ENCODE measurements at places on chromosomes 3 and 15.

GRCh38 chr15:87239582-87240230, 1016.8 kb downstream of the NTRK3 start:
- DNase-seq: no peak

DNA sequence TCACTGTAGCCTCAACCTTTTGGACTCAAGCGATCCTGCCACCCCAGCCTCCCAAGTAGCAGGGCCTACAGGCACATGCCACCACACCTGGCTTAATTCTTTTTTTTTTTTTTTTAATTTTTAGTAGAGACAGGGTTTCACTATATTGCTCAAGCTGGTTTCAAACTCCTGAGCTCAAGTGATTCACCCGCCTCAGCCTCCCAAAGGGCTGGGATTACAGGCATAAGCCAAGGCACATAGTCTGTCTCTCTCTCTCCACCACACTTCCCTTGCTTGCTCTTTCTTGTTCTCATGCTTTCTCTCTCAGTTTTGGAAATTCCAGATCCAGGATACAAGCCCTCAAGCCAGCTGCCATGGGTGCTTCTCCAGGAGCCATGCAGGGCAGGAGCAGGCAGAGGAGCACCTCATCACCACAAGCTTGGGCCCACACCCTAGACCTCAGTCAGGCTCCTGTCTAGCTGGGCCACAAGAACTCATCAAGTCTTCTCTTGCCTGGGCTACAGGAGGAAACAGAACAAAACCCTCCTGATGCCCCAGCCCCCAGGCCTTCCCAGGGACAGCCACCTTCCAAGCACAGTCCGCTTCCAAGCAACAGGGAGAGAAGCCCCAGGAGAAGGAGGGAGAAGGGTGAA, 145.3 kb upstream of the LPP start:
- no peak for DNase-seq

- DNase-seq: no peak
These were observed 586 bp upstream of the LSMEM2 start for GRCh38 chr3:50278123-50278879.

- no peak for DNase-seq
These were observed 1.2 kb downstream of the NR2C2 start for GRCh38 chr3:14948609-14949038.

- DNase-seq: no peak
These were observed 173.9 kb downstream of the PYDC2 start for GRCh38 chr3:191634902-191635301.

DNA sequence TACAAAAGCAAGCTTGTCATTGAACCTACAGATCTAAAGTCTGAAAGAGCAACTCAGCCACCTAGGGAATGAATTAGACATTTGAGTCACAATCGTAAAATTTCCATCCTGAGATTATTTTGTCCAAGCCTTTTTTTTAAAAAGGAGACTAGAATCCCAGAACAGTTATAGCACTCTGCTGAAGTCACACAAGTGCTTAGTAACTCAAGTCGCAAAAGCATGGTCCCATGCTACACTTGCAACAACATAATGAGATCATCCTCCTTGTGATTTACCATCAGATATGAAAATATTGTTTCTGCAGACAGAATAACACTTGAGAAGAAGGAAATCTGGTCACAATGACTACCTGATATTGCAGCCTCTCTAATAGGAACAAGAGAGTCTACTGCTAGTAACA, 106.7 kb downstream of the ZIC4 start:
- no peak for DNase-seq

- DNase-seq: no peak
These were observed 34.3 kb downstream of the DNAH1 start for GRCh38 chr3:52350416-52350815.

GRCh38 chr3:123552768-123553167, 32.1 kb downstream of the HACD2 start:
- DNase-seq: no peak

DNA sequence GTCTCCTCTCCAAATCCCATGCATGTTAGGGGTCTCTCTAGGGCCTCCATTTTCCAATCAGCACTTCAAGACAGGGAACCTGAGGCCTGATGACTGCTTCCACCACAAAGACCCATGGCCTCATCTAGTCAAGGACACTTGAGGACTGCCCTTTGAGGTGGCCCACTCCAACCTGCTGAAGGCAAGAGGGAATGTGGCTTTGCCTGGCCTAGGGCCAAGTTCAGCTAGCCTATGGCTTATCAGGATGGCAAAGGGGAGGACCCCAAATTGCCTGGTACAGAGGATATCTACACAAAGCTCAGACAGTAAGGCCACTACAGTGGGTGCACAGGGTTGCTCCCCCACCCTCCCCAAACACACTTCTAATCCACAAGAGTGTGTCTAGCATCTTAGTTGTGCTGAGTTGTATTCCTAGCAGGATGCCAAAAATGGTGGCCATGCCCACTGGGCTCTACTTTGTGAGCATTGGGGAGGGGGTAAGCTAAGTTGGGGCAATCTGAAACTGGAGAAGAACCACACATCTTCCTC, 10.0 kb upstream of the GRAMD2A start:
- DNase-seq: no peak

GRCh38 chr15:28026221-28026620, 72.9 kb downstream of the OCA2 start:
- DNase-seq: no peak

DNA sequence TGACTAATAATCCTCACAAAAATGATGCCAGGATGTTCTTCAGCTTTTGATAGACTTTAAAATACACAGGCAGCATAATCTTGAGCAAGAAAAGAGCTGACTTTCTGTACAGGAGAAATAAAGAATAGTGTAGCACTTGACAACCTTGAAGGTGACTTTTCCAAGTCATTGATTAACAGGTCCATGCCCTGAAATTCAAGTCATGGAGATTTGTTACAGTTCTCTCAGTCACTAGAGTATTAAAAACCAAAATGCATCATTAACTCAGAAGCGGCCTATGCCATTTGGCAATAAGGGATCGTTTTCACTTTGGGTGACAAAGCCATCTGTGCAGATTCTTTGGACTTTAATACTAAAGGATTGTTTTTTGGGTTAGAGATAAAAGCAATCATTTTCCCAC, 692.7 kb upstream of the SGO1 start:
- no peak for DNase-seq

DNA sequence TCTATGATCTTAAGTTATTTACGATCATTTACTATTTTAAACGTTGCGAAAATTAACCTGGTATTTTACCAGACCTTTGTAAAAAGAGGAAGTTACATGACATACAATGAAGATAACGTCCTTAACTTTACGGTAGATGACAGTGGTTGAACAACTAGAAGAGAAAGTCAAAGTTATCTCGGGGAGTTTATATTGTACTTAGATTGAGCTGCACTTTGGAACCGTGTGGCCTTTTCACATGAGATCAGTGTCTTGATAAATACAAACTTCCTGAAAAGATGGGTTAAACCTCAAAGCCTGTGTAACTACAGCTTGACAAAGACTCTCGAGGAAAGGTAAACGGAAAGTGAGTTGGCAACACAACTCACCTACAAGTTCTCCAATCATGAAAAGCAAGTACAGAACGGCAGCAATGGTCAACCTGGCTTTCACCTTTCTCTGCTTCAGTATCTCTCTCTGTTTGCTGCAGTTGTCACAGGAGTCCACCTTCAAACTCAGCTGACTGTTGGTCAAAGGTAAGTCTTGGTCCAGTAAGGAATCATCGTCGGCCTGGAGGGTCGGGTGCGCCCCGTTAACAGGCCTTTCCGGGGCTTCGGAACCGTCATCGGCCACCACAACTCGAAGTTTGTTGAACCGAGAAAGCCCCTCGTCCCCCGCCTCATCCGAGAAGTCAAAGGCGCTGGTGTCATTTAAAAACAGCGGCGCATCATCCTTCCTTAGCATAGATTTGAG, 793 bp downstream of the SLC30A4 start:
- peak; percentile 6 for DNase-seq

GRCh38 chr15:56815247-56815646, 81.9 kb upstream of the ZNF280D start:
- DNase-seq: no peak

- DNase-seq: no peak
These were observed 2.1 kb downstream of the TRIM69 start for GRCh38 chr15:44738340-44738984.

DNA sequence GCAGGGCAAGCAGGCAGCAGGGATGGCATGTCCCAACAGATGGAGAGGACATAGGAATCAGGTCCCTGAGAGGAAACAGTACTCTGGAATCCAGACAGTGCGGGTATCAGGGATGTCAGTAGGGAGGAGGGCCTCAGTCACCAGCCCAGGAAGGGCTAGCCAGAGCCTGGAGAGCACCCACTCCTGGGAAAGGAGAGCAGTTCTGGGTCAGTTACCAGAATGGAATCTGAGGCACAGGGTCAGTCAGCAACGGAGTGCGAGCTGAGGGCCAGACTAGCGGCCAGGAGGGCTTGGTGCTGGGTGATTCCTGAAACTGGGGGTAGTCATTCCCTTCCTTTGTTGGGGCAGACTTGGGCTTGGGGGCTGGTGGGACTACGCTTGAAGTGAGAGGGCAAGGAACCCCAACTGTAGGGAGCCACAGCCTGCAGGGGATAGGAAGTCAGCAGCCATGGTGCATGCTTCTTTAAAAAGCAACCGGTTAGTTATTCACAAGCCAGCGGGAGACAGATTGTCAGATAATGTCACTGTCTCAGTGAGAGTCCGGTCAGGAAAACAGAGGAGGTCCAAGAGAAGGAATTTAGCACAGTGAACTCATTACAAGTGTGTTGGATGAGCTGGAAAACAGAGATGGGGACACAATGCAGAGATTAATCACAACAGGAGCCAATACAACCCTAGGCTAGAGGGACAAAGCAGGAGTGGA, 27.9 kb downstream of the PLA1A start:
- DNase-seq: no peak

DNA sequence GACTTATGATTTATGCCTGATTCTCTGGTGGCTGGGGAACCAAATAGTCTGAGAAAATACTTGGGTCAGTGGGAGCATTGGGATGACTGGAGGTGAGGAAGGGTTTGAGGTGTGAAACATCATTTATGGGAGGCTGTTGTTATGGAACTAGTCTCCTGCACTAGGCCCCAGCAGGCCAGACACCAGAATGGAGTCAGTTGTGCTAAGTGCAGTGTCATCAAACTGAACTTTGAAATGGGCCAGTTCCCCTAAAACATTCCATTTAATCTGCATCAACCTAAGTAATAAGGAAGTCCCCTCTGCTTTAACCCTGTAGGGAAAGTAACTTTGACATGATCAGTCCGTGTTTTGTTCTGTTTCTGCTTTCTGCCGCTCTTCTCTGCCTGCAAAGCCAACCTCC, 44.9 kb upstream of the KLHL25 start:
- DNase-seq: no peak

DNA sequence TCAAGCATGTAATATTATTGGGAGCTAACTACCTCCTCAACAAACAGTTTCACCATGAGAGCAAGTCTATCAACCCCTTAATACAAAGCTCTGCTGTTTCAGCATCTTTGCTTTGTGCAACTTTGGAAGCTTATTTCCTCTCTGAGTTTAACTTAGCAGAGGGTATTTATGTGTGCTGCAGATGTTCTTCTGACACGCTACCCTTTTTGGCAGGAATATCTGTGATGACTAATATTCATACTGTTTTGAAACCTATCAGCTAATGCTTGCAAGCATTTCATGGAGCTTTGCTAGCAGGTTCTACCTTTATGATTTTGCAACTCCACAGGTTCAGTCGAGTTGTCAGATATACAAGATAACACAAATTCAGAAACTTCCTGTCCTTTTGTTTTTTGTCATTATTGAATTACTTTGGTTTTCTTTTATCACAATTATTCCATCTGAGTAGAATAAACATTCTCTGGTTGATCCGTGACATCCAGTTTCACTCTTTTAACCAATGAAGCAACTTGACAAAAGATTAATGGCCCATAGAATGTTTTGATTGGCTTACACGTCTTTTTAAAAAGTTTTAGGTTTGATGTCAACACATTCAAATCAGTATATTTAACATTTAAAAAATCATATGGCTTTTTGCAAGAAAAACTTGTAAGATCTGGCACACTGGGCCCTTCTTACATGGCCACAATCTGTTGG, 1.7 kb upstream of the SLC9A9 start:
- DNase-seq: no peak

DNA sequence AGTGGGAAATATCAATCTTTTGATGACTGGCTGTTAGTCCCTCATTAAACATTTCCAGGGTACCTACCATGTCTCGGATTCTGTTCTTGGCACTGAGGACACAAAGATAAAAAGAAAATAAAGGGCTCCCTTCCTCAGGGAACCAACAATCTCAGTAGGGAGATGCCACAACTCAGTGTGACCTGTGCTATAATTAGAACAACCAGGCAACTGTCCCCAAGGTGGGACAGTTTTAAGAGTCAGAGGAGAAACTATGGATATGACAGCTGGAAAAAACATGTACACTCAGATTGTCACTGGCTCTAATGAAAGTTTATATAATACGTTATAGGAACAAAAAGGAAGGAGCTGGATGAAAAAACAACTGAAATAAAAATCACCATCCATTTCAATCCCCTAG, 23.3 kb upstream of the CMTM8 start:
- no peak for DNase-seq

- no peak for DNase-seq
These were observed 184.9 kb downstream of the GAP43 start for GRCh38 chr3:115808244-115808643.

DNA sequence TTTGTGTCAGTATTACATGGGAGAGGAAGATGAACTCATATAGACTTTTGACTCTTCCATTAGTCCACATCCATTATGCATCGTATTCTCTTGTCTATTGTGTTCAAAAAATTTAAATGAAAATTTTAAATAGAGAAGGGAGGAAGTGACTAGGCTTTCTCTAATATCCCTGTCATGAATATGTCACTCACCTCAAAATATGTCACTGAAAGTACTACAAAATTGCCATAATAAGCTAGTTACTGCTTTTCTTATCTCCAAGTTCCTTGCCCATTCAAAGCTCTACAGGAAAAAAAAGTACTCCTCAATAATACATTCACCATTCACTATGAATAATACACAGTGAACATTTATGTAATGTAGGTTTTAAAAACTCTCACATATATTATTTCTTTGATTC, 22.3 kb upstream of the GHSR start:
- no peak for DNase-seq

GRCh38 chr3:156260331-156260730, 140.0 kb downstream of the KCNAB1 start:
- no peak for DNase-seq

- no peak for DNase-seq
These were observed 23.9 kb downstream of the PLA2G4D start for GRCh38 chr15:42070279-42070975.

- DNase-seq: no peak
These were observed at the start of gene RGMA for GRCh38 chr15:93088981-93089726. Gene RGMA (minus strand): TSS chr15:93089211. CDS start chr15:93088932, 279 bp downstream.

DNA sequence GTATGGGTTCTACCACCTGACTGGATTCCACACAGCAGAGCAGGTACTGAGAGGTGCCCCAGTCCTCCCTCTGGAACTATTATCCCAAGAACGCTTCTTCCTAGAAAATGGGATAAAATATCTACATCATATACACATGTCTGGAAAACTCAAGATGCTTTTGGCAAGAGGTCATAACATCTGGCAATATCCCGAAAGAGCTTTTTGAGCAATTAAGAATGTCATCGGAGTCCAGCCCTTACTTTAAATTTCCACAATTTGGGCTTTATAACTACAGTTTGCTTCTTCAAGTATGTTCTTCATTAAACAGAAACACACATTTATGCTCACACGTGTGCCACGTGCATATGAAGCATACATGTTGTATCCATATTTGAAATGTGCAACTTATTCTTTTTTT, 365.9 kb upstream of the THBS1 start:
- DNase-seq: no peak

Measured in activated naive CD4-positive, alpha-beta T cell treated with anti-CD3 and anti-CD28 coated beads for 36 hours (primary cell).